CD14-positive monocyte (primary cell): ENCODE measurements at places on chromosomes 2 and 18.

DNA sequence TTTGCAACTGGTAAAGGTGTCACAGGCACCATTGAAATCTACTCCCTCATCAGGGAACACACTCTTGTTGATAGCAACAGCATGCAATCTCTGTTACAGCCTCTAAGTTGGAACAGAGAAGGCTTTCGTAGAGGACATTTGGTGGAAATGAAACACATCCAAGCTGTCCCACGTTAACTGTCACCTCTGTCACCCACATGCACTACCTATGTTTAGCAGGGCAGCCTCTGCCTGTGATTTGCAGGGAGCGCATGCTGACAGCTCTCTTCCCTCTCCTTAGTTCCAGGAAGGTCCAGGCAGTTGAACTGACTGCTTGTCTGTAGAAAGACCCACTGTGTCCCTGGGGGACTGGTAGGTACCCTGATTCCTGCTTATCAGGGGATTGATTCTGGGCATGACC is 306.8 kb downstream of the GBX2 start:
- no peak for DNase-seq

- DNase-seq: no peak
These were observed 153.5 kb downstream of the PXDN start for GRCh38 chr2:1590596-1591460.

- DNase-seq: no peak
These were observed 95.3 kb downstream of the TMEM247 start for GRCh38 chr2:46574457-46575355.

GRCh38 chr2:242011991-242012764 is 142.6 kb downstream of the RTP5 start:
- no peak for DNase-seq

GRCh38 chr2:216888887-216889622 is 29.2 kb upstream of the TNP1 start:
- no peak for DNase-seq

GRCh38 chr18:25334588-25334987 is 17.4 kb downstream of the ZNF521 start:
- DNase-seq: no peak

DNA sequence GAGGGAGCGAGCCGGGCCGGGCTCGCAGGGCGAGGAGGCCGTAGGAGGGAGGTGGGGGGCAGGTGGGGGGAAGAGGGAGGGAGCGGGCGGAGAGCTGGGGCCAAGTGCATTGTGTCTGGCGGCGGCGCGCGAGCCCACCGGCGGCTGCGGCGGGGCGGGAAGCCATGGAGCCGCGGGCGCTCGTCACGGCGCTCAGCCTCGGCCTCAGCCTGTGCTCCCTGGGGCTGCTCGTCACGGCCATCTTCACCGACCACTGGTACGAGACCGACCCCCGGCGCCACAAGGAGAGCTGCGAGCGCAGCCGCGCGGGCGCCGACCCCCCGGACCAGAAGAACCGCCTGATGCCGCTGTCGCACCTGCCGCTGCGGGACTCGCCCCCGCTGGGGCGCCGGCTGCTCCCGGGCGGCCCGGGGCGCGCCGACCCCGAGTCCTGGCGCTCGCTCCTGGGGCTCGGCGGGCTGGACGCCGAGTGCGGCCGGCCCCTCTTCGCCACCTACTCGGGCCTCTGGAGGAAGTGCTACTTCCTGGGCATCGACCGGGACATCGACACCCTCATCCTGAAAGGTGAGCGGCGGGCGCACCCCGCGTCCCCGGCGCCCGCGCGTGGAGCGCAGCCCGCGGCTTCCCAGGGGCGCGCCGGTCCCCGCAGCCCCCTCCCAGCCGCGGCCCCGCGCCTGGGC is at the start of gene TMEM178A:
TSS of gene TMEM178A (plus strand) at position 107 of the 680 bp plus-strand sequence. CDS start at position 165, 58 bp downstream.
- no peak for DNase-seq

DNA sequence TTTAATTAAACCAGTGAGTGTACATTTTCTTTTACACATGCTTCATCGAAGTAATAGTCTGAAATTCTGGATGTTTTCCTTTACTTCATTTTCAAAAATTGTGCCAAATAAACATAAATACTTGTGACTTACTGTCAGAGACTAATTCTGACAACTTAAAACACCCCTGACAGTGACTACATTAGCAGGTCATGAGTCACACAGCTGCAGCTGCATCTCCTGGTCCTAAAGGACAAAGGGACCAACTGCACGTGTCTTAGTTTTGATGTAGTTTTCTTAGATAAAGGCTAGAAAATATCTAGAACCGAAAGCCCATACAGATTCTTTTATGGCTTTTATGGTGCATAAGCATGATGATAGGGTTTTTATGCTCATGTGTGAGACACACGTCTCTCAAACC is 29.6 kb upstream of the DSC3 start:
- DNase-seq: no peak
